H4 (cell line): ENCODE measurements at places on chromosomes 2 and 18. TPM values are rescaled to one million over a fixed set of nuclear protein-coding genes. Genes with fewer than 3 reads are reported as not detected.
A peak's percentile ranks its signal among the peaks of the same experiment; 100 is the strongest.

The CCBE1 gene
- not detected in 2 replicates for total RNA-seq

The EFHD1 gene
- 0.31 and 3.7 TPM in 2 replicates for total RNA-seq

The MAB21L4 gene
- not detected in 2 replicates for total RNA-seq

The DES gene
- 0.68 and 1.2 TPM in 2 replicates for total RNA-seq

The GPR75 gene
- total RNA-seq, result 1.1 and 1.4 TPM in 2 replicates

DNA sequence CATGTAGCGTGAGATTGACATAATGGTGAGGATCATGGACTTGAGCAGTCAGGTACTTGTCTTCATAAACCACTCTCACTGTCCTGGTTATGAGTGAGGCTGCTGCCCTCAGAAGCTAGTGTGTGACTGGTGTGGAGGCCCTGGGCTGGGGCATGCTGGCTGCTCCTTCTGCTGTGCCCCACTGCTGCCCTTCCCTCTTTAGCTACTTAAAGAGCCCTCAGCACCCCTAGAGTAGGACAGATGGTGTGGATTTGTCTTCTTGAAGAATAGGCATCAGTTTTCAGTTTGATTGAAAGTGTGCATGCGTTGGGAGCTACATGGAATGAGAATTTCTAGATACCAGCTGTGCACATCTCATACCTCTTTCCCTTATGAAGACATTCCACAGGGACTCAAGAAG is 15.4 kb downstream of the CPLX4 start:
- no peak for DNase-seq

DNA sequence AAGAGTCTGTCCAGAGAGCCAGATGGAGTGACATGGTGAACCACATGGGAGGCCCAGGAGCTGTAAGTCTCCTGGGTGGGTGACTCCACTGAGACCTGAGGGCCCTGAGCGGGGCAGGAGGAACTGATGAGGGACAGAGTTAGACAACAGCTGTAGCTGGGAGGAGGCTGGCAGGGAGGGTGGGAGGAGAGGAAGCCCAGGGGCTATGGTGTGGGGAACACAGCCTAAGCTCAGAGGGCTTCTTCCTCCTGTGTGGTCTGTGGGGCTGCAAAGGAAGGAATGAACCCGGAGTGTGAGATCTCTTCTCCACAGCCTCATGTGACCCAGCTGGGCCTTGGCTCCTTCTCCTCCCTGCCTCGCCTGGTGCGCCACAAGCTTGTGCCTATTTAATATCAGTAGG is 395.6 kb upstream of the HS6ST1 start:
- no peak for DNase-seq

- no peak for DNase-seq
Observed at GRCh38 chr18:5431836-5432575, 111.8 kb downstream of the EPB41L3 start.

DNA sequence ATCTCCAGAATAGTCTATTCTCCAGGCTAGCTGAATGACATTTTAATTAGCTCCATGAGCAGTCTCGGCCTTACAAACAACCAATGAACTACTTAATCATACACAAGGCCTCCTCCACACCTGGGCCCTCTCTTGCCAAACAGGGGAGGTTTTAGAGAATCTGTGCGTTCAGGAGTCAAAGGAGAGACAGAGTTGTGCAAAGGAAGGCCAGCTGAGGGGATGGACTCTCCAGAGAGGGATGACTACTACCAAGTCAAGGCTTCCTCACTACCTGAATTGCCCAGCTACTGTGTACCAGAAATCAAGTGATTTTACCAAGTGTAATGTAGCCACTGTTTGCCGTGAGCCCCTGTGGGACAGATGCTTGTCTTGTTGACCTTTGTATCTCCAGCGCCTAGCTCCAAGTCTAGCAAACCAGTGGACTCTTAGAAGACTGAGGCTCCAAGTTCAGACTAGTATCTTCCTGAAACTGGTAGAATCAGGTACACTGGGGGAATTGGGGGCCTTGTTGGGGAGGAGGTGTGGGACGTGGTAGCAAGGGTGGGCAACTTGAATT is 123.1 kb upstream of the STON1 start:
- DNase-seq, result no peak

DNA sequence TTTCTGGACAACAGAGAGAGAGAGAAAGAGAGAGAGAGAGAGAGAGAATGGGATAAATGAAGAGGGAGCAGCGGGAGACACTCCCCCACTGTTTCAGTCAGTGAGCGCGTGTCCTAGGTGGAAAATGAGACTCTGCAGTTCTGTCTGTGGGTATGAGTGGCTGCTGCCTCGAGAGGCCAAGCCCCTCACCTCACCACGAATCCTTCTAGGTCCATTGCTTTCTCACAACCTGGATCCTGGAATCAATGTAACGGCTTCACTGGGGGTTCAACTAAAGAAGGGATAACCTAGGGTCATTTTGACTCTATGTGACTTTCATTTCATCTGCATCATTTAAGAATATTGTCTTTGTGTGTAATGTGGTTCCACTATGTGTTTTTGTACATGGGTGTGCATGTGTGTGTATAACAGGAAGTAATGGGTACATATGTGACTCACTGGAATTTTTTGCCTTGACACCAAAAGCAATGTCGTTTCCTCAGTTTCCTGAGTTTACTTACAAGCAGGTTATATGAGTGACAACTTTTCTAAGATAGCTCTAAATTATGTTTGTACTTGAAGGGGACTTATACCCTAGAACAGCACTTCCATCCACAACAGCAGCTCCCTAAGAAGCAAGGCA is 221.4 kb upstream of the TRIB2 start:
- DNase-seq, result no peak

DNA sequence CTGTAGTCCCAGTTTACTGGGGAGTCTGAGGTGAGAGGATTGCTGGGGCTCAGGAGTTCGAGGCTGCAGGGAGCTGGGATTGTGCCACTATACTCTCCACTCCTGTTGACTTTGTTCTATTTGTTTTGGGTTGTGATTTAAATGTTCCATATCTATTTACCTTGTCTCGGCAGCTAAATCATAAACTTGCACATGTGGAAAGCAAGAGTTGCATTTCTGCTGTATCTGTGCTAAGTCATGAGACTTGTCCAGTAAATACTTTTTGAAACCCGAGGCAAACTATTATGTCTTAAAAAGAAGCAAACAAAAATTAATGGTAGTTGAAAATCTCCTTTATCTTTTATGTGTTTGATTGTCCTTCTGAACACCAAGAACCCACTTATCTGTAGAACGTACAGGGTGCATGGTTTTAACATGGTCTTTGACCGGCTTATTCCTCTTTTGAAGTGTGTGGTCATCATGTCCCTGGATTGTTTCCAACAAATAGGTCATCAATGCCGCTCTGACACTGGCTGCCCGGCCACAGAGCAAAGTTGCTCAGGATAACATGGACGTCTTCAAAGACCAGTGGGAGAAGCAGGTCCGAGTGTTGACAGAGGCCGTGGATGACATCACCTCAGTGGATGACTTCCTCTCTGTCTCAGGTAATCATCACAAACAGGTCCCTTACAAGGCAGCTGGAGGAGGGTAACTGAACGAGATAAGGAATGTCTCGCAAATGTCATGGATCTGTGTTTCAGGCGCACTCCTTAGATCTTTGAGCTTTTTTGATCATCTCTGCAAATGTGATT is 241.1 kb upstream of the LRRTM1 start:
- no peak for DNase-seq

DNA sequence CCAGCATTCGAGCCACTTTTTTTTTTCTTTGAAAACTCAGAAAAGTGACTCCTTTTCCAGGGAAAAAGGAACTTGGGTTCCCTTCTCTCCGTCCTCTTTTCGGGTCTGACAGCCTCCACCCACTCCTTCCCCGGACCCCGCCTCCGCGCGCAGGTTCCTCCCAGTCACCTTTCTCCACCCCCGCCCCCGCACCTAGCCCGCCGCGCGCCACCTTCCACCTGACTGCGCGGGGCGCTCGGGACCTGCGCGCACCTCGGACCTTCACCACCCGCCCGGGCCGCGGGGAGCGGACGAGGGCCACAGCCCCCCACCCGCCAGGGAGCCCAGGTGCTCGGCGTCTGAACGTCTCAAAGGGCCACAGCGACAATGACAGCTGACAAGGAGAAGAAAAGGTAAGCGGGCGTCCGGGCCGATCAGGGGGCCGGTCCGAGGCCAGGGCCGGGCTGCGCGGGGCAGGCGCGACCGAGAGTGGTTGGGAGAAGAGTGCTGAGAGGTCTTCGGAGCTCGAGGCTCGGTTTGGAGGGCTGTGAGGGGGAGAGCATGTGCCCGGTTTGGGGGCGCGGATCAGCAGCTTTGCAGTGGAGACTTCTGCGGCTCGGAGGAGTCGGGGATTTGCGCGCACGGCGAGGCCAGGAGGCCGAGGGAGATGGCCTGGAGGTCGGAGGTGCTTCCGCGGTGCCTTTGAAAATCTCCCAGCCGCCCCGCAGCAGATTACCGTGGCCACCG is 502 bp downstream of the EPAS1 start:
- DNase-seq, result no peak

DNA sequence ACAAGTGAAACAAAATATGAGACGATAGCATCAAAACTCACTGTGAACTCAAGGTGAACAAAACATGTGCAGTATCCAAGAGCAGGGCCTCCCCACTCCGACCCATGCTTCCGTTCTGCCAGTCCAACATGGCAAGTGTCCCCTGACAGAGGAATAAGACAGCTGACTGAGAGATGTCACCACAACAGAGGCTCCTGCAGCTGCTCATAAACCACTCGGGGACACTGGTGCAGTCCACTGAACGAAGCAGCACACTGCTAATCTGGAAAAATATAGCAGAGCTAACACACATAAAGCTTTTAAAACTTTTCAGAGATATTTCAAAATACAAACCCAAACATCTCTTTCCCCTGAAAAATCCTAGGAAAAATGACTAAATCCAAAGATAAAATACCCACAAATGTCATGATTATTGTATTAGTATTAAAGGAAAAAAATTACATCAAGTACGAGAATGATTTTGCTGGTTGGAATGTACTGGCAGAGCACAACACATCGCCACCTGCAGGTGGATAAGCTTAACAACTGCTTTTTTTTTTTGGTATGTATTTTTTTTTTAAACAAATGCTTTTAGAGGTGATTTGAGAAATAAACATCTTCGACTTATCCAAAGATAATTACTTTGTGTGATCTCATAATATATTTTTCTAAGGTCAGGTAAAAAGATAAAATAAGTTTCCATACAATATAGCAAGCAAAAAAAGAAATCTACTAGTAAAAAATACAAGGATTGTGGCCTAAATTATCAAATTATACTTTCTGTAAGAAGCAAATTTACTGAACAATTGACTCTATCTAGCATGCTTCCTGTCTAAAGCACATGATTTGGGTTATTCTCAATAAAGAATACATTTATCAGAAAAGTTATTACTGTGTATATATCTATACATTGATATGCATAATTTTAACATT is 18.6 kb downstream of the THADA start:
- DNase-seq, result peak; percentile 52
